ENCODE measurements at places on chromosomes 4 and X.
A peak's percentile ranks its signal among the peaks of the same experiment; 100 is the strongest.

GRCh38 chr4:26132858-26133257 lies 188.0 kb upstream of the RBPJ start:
- no peak for DNase-seq

GRCh38 chr4:110742143-110742542 lies 119.3 kb upstream of the PITX2 start:
- DNase-seq, result no peak

DNA sequence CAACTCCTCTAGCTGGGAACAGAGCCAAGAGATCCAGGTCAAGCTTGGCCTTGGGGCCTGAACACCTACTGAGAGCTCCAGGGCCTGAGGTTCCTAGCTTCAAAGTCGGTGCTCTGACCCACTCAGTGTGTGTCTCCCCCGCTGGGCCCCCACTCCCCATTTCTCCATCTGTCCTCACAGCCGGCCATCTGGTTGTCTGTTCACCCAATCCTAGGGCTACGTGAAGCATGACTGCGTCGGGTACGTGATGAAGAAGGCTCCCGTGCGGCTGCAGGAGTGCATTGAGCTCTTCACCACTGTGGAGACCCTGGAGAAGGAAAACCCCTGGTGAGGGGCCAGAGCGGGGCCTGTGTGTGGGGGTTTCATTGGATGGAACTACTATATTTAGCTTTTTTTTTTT lies 12.3 kb downstream of the USP11 start:
- DNase-seq, result no peak

- peak; percentile 31 for DNase-seq
Measured at GRCh38 chrX:18873189-18873791, 110.6 kb downstream of the PHKA2 start.

GRCh38 chr4:40121515-40121914 lies 64.9 kb downstream of the N4BP2 start:
- peak; percentile 64 for DNase-seq

- DNase-seq, result no peak
Measured at GRCh38 chr4:8292478-8293107, 23.0 kb downstream of the HTRA3 start.

DNA sequence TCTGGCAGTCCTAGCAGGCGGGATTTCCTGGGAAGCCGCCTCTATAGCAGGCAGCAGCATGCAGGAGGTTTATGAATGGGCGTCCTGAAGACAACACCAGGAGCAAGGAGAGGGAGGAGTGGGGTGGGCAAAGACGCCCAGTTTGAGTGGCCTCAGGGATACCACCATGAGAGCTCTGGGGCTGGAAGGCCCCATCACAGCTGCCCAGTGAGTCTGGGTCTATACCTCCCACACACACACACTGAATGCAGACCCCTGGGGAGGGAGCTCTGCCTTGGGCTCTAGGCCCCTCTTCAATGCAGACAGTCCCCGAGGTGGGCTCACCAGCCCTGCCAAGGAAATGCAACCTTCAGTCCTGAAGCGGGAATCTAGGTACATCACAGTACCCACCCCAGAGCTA lies 98.6 kb downstream of the AFAP1 start:
- no peak for DNase-seq

- DNase-seq, result no peak
Measured at GRCh38 chrX:21996872-21997455, 35.2 kb upstream of the PHEX start.

GRCh38 chrX:16946361-16946964 lies at the start of gene REPS2:
TSS of gene REPS2 (plus strand) at chrX:16946658. CDS start at chrX:16946862, 204 bp downstream.
- peak; percentile 29 for DNase-seq

DNA sequence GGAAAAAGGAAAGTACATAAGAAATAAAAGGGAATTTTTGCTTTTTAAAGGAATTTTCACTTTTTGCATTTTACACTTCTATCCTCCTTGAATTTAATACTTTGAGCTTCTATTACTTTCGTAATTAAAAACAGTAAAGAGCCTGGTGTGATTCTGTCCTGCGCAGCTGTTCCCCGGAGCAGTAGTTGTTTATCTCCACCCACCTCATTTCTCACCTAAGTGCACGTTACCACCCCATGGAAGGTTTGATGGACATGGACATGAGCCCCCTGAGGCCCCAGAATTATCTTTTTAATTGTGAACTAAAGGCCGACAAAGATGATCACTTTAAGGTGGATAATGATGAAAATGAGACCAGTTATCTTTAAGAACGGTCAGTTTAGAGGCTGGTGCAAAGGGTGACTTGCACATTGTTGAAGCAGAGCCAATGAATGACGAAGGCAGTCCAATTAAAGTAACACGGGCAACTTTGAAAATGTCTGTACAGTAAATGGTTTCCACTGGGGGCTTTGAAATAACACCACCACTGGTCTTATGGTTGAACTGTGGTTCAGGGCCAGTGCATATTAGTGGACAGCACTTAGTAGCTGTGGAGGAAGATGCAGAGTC lies 52.1 kb upstream of the TEX13D start:
- DNase-seq, result no peak

DNA sequence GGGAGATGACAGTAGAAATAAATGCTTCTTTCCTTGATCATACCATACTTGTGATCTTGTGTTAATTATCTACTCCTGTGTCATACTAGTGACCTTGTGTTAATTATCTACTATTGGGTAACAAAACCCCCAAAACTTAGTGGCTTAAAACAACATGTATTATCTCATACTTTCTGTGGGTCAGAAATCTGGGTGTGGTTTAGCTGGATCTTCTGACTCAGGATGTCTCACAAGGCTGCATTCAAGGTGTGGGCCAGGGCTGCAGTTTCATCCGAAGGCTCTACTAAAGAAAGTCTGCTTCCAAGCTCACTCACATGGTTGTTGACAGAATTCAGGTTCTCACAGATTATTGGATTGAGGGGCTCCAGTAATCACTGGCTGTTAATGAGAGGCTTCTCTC lies 70.3 kb upstream of the NDP start:
- DNase-seq, result no peak

- no peak for DNase-seq
Measured at GRCh38 chr4:6988016-6988715, 55.0 kb upstream of the TADA2B start.

DNA sequence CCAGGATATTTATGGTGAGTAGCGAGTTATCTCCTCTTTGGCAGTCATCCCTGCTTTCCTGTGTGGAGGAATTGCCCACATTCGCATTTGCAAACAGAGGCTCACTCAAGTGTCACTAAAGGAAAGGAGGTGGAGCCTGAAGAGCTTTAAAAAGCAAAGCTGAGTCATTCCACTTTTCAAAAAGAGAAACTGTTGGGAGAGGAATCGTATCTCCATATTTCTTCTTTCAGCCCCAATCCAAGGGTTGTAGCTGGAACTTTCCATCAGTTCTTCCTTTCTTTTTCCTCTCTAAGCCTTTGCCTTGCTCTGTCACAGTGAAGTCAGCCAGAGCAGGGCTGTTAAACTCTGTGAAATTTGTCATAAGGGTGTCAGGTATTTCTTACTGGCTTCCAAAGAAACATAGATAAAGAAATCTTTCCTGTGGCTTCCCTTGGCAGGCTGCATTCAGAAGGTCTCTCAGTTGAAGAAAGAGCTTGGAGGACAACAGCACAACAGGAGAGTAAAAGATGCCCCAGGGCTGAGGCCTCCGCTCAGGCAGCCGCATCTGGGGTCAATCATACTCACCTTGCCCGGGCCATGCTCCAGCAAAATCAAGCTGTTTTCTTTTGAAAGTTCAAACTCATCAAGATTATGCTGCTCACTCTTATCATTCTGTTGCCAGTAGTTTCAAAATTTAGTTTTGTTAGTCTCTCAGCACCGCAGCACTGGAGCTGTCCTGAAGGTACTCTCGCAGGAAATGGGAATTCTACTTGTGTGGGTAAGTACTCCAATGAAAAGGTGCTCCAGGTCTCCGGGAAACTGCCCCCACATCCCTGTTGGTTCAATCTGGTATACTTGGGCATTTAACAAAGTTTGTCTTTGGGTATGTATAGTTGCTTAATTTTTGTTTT lies at the start of gene EGF:
Gene EGF (plus strand): TSS at position 178 of the 890 bp plus-strand sequence. CDS start 453 bp downstream, at position 631.
- DNase-seq, result no peak

DNA sequence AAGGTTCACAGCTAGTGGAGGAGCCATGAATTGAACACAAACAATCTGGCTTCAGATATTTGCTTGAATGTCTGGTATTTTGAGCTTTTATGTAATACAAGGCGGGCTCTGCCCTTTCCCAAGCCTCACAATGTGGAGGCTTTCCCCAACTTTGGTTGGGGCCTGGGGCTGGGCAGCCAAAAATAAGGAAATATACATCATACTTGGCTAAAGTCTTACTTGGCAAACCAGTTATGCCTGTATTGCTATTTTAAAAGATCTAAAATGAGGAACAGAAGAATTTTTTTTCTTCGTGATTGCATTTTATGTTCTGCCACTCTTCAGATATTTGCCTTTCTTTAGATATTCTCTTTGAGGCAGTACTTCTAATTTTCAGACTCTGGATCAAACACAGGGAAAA lies 26.1 kb downstream of the ARFIP1 start:
- DNase-seq, result no peak

- no peak for DNase-seq
Measured at GRCh38 chr4:37246891-37247290, 2.3 kb downstream of the NWD2 start.

GRCh38 chr4:99536271-99536670 lies 25.4 kb downstream of the C4orf17 start:
- no peak for DNase-seq

GRCh38 chrX:24513416-24513815 lies 48.3 kb downstream of the PDK3 start:
- DNase-seq, result no peak

GRCh38 chr4:145843148-145843547 lies 95.5 kb downstream of the ZNF827 start:
- no peak for DNase-seq

GRCh38 chr4:125739760-125740159 lies 425.0 kb downstream of the FAT4 start:
- no peak for DNase-seq

- DNase-seq, result no peak
Measured at GRCh38 chrX:9458516-9459078, 6.3 kb upstream of the TBL1X start.

- no peak for DNase-seq
Measured at GRCh38 chrX:16978193-16978984, 31.9 kb downstream of the REPS2 start.

DNA sequence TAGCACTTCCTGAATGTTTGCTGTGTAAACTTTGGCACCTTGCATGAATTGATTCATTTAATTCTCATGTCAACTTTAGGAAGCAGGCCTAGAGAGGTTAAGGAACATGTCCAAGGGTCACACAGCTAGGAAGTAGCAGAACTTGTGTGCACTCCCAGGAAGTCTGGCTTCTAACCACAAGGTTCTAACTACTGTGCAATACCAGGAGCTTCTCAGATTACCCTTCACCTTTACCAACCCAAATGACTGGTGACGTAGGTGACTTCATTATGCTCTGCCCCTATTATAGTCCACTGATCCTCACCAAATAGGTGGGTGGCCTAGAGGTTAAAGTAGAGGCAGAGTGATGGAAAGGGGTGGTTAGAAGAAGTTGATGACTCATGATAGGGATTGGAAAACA lies 14.4 kb downstream of the AR start:
- no peak for DNase-seq

DNA sequence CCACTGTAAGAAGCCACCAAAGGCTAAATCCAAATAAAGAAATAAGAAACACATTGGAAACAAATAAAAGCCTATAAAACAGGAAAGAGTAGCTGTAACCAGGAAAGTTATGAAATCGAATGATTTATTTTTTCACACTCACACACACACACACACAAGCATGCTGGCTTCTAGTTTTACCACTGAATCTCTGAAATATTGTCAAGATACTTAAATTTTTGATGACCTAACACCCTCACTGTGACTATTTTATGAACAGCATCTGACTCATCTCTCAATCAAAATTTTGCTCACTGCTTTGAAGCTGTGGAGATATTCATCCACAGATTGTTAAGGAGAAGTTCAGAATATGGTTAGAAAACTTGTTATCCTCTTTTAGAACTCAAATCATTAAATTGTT lies 13.9 kb upstream of the GABRB1 start:
- DNase-seq, result no peak

- no peak for DNase-seq
Measured at GRCh38 chrX:123779908-123780396, 47.1 kb upstream of the THOC2 start.

- no peak for DNase-seq
Measured at GRCh38 chr4:153523164-153523796, 57.1 kb downstream of the TMEM131L start.

GRCh38 chr4:13877626-13878025 lies 250.1 kb upstream of the BOD1L1 start:
- DNase-seq, result no peak

DNA sequence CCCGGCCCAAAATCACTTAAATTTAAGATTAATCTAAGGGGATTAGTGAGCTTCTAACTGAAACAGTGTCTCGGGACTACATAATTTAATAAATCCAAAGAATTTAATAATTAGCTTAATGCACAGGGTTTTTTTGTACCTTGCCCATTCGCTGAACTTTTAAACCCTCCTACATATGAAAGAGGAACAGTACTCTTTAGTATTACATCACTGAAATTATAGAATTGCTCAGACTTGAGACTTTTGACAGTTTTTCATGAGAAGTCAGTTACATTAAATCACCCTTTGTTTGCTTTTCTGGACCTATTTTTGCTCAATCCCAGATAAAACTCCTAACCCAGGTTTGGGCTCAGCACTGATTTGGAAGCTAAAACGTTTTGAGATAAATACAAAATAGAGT lies 2.4 kb upstream of the TADA2B start:
- DNase-seq, result no peak

DNA sequence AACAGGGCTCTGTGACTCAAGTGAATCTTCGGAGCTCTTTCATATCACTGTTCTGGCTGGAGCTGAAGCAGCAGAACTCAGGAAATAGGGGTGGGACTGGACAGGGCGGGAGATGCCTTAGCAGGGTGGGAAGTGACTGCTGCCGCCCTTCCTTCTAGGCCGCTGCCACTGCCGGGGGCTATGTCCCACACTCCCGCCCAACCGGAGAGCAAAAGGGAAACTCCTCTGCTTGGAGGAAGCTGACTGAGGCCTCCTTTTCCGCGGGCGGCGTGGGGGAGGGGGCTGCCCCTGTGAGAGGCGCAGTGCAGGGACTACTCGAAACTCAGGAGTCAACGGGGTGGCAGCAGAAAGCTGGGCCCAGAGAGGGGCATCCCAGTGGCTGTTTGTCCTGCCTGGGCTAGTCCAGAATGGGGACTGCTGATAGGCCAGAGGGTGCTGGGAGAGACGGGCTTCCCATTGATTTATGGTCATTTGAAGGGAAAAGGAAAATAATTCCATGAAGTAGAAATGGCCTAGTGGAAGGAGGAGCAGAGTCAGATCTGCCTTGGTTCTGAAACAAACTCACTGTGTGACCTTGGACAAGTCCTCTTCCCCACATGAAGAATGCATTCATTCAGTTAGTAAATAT lies 36.9 kb downstream of the STARD8 start:
- no peak for DNase-seq

- no peak for DNase-seq
Measured at GRCh38 chr4:55615008-55615407, 21.1 kb downstream of the NMU start.

DNA sequence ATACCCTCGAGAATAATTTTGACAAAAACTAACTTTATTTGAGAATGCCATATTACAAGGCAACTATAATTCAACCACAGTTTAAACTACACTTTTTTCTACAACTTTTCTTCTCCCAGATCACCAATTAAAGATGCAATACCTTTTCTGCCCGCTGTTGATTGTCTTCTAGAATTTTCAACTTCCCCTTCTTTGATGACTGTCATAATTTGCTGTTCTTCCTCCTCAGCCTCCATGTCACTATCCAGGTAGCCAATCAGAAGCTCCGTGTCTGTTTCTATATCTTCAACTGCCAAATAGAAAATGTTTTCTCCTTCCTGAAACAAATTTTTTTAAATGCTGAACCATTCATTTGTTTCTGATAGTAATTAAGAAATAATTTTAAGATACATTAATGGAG lies 101.5 kb downstream of the PRDM5 start:
- no peak for DNase-seq

Data from epithelial cell of prostate (primary cell).